ENCODE measurements at places on chromosomes 7 and 10.

GRCh38 chr10:101683276-101683675, 11.7 kb downstream of the FBXW4 start:
- DNase-seq: no peak

DNA sequence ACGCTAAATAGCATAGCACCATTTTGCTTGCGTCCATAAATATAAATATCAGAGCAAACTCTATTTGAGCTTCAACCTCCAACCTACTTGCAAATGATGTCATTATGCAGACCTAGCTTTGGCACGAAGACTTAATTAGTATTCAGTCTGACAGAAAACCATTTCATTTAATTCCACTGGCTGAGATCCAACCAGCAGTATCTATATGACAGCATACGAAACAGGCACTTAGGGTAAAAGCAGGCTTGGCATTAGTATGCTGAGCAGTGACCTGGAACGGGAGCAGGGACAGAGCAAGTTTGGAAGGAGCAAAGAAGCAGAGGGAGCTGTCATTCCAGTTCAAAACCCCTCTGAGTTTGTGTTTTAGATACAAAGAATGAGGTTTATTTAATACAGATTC, 312.5 kb upstream of the CHRM2 start:
- DNase-seq: no peak

DNA sequence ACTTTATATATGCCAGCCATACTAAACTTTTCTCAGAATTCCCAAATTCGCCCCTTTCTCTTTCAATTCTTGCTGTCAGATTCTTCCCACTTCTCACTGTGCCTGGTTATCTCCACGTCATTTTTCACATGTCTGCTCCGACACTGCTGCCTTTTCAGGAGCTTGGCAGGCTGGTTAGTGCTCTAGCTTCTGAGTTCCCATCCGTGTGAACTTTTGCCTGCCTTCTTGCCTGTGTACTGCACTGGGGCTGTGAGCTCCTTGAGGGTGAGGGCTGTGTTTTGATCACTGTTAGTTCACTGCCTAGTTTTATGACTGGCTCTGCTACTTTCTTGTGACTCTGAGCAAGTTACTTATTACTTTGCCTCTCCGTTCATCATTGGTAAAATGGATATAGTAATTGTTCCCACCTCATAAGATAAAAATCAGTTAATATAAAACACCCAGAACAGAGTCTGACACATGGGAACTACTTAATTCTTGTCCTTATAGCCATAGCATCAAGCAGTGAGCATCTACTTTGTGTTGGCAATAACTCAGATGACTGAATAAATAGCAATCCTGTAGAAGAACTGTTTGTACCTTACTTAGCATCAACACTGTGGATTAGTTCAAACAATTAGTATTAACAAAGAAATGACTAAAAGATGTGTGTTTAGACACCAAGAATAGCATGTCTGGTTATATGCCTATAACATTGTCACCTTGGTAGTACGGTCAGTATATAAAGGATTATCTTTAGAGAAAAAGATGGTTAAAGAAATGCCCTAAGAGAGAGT, 5.5 kb downstream of the GSTO1 start:
- DNase-seq: no peak

DNA sequence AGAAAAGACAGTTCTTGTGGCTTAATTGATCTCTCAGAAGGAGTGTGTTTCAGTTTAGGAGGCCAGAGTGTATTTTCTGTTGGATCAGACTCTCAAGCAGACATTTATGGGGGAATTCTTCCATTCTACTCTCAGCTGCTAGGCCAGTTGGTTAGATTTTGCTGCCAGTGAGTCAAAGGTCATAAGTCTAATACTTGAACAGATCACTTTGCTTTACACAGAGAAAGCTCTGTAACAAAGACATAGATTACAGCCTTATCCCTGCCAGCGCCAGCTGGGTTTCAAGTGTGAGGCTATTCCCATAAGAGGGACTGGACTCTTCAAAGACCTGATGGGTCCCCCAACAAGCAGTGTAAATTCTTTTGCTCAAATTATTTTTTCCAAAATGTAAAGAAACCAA, 145.6 kb upstream of the SEMA3C start:
- DNase-seq: no peak

DNA sequence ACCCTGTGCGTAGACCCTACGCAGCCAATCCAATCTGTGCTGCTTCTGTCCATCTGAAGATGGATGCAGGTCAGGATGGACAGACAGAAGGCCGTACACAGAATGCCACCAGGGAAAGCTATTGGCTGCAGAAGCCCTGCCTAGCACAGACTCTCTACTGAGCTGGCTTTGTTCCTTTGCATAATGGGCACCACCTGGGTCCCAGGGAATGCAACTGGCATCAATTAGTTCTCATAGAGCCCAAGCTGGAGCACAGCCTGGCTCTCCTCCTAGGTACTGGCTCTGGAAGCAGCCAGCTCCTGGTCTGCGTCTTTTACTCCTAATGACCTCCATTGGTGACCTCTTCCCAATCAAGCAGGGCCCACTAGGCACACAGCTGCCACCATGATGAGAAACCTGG, 26.8 kb upstream of the CACUL1 start:
- no peak for DNase-seq

DNA sequence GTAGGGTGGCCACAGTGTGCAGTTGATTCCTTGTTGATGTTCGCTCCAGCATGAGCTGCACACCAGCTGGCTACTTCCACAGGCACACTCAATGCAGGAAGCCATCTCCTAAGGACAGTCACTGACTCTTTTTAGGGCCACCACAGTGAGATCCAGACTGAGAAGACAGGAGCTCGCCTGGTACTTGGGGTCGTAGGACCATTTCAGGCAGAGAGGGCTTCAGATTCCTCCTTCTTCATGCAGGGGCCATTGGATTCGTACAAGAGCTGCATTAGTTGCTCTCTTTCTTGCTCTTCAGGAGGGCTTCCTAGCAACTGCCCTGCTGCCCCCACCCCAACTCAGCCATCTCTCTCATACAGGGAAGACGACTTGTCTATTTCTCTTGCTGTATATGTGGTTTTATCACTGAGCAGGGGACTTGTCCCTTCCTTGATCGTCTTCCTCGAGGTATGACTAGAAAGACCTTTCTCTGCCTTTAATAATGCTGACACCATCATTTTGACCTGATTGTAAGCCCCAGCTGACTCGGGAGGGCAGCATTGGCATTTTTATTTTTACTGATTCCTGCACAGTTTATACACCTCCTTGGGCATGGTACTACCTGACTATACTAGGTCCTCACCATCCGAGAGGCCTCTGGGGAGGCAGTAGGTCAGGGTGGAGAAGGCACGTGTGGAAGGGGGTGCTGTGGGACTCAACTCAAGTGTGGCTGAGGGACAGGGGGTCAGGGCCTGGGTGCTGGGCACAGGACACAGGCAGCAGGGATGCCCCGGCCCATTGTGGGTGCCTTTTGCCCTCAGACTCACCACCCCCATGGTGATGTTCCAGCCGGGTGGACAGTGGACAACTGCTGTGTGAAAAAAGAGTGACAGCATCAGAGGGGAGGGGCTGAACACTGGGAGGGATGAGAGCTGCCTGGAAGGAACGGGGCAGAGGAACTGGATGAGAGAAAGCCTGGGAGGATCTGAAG, 136.7 kb upstream of the ZNF746 start:
- DNase-seq: no peak

GRCh38 chr10:114990586-114990985, 52.6 kb downstream of the TRUB1 start:
- no peak for DNase-seq

DNA sequence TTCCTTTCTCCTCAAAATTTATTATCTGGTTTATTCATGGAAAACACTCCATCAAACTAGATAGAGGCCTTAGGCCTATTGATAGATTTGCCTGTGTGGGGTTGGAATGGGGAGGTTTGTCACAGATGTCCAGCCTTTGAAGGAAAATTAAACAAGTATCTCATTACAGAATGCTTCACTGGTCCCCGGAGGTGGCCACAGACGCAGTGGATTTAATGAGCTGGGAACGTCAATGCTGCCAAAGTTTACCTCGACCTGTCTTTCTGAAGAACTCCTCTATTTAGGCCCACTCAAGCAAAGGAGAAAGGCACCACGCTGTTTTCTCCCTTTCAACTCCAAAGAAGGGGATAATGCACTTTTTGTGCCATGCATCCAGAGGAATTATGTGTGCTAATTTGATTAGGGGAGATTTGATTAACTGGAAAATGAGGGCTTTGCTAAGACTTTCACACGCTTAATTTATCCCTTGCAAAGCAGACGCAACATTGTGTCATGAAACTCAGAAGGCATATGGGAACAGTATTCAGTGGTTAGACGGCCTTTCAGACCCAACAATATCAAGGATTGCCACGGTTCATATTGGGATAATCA, 558.8 kb upstream of the GALNT17 start:
- DNase-seq: no peak

DNA sequence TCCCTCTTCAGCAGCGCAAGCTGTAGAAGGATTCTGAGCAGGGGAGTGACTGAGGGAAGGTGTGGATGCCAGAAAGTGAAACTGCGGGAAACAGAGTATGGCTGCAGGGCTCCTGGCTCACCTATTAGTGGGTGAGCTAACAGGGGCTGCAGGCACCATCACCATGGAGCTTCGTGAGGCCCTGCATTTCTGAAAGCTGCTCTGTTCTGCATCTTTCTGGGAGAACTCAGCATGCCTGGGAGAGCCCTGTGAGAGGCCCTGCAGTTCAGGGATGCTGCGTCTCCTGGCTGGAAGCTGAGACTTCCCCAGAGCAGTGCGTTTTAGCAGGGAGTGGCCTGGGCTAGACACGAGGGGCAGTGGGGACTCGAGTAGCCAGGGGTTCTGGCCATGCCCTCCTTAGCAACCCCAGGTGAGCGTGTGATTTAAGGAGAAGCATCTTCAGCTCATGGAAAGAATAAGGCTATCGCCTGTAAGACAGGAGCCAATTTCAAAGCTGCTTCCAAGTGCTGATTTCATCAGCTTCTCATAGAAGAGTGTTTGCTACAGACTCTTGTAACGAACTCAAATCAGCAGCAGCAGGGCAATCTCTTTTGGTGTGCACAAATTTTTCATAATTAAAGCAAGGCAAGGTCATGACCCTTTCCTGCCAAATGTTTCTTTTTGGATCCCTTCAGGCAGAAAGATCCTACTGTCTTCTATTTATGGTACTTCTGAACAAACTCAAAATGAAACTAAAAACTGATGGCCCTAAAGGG, 293.6 kb upstream of the ZNF32 start:
- no peak for DNase-seq

- DNase-seq: no peak
Observed at GRCh38 chr7:31186202-31186601, 134.1 kb downstream of the ADCYAP1R1 start.

- DNase-seq: no peak
Observed at GRCh38 chr10:6089334-6090219, 743 bp downstream of the RBM17 start.

DNA sequence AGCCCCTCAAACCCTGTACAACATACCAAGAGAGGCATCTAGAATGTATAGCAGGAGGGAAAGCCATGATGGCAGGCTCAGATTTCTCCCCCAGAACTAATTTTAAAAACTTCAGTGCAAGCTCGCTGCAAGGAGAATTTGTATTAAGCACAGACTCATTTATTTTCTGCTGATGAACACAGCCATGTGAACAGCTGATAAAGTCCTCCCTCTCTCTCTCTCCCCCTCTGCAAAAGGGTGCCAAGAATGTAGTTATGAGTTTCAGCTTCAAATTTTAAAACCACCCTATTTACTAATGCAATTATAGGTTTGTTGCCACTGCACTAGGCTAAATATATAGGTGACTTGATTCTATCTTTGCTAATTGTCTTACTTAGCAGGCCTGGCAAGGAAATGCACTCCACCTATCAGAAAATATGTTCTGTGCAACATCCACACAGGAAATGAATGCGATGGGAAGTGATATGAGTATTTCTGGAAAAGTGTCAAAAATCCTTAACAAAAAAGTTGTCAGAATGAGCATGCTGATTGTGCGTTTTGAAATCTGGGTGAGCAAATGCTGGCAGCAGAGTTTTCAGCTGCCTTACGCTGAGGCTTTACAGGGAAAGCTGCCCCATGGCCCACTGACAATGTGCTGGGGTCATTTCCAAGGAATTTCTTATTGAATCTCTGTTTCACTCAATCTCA, 43.4 kb upstream of the GHITM start:
- DNase-seq: no peak

DNA sequence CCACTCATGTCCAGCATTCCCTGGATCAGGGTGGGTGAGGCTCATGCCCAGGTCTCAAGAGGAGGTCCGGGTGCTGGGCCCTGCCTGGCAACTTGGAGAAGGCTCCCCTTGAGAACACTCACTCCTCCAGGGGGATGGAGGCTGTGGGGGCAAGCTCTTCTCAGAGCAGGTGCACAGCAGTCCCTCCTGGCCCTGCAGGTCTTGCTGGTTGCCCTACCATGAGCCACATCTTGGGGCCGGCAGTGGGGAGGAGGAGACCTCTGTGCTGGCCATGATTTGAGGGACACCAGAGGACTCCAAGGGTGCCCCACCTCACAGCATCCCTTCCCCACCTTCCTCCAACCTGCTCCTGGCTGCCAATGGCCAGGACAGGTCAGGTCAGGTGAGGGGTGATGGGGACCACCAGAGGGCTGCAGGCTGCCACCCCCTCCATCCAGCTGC, 87.4 kb upstream of the RET start:
- no peak for DNase-seq
